ENCODE measurements at places on chromosomes 12 and 14.
A peak's percentile ranks its signal among the peaks of the same experiment; 100 is the strongest.

GRCh38 chr14:70098250-70098809, 90.4 kb downstream of the SLC8A3 start:
- no peak for DNase-seq

- DNase-seq, result no peak
Observed at GRCh38 chr12:121000530-121000929, 15.8 kb downstream of the C12orf43 start.

DNA sequence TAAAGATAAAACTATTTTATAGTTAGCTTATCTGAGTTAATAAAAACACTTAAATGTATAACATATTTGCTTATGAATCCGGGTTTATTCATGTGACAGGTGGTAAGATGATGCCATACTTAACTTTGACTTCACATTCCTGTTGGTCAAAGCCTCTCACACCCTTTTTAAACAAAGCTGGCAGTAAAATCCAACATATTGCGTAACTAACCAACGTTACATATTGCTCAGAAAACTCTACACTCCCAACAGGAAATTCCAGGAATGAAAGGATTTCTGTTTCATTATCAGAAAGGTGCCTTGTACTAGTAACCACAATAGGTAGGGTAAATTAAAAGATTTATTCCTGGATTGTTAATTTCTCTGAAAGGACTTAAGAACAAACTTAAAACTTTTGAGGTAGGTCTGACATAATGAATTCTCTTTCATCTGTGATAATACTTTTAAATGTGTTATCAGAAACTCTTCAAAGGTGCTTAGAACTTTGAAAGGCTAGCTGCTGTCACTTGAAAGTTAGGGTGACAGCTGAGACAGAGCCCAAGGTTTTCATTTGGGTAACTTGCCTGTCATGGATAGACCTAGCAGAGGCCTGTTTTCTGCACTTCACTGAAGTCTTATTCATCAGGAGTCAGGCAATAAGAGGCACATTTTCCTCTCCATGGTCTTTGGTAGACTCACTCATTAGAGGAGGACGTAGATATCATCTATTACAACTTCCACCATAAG, 23.8 kb upstream of the CATSPERB start:
- DNase-seq, result no peak

GRCh38 chr12:6062757-6063735, 61.4 kb downstream of the VWF start:
- DNase-seq, result peak; percentile 43

- no peak for DNase-seq
Observed at GRCh38 chr12:26978801-26979200, 35.4 kb downstream of the TM7SF3 start.

DNA sequence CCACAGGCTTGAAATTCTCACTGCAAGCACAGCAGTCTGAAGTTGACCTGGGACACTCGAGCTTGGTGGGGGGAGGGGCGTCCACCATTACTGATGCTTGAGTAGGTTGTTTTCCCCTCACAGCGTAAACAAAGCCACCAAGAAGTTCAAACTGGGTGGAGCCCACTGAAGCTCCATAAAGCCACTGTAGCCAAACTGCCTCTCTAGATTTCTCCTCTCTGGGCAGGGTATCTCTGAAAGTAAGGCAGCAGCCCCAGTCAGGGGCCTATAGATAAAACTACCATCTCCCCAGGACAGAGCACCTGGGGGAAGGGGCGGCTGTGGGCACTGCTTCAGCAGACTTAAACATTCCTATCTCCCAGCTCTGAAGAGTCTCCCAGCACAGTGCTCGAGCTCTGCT, 31.7 kb upstream of the ST8SIA1 start:
- no peak for DNase-seq

- DNase-seq, result no peak
Observed at GRCh38 chr12:103908246-103908541, 22.0 kb upstream of the HSP90B1 start.

- DNase-seq, result no peak
Observed at GRCh38 chr14:96272777-96273473, 16.9 kb downstream of the BDKRB1 start.

DNA sequence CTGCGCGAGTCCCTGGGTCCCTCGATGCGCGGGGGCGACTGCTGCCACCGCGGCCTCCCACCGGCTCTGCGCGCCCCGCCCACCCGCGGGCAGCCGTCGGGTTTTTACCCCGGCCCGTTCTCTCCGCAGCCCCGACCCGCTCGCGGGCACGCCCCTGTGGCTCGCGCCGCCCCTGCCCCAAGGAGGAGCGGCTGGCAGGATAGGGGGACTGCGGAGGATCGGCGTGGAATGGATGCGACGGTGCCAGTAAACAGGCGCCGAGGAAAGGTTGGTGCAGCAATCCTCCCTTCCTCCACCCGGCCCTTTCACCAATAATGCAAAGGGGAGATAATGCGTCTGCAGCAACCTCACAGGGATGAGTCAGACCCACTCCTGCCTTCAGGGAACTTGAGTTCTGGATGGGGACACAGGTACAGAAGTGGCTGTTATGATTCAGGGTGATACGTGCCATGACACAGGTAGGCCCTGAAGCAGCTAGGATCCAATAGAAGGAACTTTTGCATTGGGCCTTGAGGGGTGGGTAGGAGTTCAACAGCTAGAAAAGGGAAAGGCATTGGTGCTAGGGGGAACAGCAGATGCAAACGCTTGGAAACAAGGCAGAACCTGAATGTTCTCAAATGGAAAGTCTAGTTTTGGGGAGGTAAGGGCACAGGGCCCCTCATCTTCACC, 554 bp upstream of the DEGS2 start:
- DNase-seq, result no peak

DNA sequence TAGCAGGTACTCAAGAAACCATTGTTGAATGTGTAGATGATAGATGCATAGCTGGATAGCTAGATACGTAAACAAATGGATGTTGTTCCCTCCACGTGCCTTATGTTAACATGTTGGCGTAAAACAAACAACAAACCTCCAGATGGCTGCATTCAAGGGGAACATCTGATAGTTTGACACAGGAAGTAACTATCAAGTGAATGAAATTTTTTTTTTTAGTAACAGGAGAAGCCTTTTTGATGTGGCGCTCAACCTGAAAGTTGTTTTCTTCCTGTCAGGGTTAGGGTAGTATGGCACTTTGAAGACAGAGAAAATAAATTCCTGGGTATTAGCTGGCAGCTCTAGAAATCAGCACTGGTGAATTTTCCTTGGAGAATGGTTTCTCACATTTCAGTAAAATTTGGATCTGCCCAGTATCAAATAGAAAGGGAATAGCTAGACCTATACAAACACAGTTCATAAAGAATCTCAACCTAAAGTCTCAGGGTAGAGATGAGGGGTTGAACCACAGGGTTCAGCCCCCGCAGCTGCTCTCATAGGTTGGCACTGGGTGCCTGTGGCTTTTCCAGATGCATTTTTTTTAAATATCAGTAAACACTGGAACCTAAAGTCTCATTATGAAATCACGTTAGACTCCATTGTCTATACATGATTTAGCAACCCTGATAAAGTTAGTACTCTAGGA, 18.8 kb upstream of the RAP1B start:
- DNase-seq, result no peak

- DNase-seq, result no peak
Observed at GRCh38 chr12:57240926-57241401, 10.0 kb downstream of the STAC3 start.

- no peak for DNase-seq
Observed at GRCh38 chr12:128513831-128514230, 246.9 kb downstream of the TMEM132C start.

GRCh38 chr12:50017641-50018040, 7.7 kb downstream of the RACGAP1 start:
- DNase-seq, result no peak

DNA sequence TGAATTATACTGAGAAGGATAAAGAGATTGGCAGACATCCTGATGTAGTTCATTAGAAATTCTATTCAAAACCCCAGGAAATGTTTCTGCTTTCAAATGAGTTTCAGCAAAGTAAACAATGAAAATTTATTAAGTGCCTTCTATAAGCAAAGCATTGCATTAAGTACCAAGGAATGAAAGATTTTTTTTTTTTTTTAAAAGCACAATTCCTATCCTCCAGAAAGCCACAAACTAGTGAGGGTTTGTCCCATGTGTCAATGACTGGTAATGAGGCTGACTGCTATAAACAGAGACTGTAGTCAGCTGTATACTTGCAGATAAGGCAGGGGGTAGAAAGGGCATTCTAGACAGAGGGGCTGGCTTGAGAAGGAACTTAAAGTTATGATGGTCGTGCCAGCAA, 6.7 kb downstream of the ANO4 start:
- no peak for DNase-seq

- no peak for DNase-seq
Observed at GRCh38 chr14:71692496-71692895, 239.7 kb upstream of the RGS6 start.

GRCh38 chr12:14956905-14957304, 4.5 kb downstream of the ARHGDIB start:
- no peak for DNase-seq

GRCh38 chr14:22478670-22479069, 110.4 kb downstream of the DAD1 start:
- DNase-seq, result no peak

GRCh38 chr14:66752109-66752508, 244.2 kb downstream of the GPHN start:
- no peak for DNase-seq

DNA sequence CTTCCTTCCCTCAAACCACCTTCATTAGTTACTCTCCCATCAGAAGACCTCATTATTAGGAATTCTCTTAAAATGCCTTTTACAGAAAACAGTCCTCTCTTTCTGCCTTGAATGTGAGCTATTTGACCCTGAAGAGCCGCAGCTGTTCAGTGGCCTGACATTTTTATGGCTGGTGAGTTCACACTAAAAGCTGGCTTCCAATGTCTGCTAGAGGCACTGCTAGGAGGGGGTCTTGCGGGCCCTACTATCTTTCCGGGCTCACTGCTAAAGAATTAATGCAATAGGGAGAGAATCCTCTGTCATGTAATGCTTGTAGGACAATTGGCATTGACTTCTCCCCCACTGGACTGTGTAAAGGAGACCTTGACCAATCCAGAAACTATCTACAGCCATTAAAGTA, 87.7 kb downstream of the GPR135 start:
- DNase-seq, result no peak

DNA sequence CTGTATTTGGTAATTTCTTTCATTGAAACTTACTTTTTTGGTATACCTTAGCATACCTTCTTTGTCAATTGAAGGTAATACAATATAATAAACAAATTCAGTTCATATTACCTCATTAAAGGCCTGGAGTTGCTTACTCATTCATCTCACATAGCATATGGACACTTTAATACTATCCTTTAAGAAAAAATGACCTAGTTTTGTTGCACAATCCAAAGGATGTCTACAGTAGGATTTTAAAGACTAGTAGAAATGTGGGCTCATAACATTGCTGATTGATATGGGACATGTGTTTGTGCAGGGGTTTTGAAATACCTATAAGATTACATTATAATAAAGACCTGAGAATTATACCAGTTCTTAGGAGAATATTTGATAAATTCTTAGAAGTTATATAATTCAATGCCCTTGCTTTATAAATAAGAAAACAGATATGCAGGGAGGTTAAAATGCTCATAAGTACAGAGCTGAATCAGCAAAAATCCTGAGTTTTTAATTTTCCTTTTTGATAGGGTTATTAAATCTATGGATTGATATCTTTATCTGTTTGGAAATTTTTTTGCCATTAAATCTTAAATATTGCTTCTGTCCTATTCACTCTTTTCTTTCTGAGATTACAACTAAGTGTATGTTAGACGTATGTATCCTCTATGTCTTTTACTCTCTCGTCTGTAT, 352.1 kb downstream of the ATP23 start:
- no peak for DNase-seq

DNA sequence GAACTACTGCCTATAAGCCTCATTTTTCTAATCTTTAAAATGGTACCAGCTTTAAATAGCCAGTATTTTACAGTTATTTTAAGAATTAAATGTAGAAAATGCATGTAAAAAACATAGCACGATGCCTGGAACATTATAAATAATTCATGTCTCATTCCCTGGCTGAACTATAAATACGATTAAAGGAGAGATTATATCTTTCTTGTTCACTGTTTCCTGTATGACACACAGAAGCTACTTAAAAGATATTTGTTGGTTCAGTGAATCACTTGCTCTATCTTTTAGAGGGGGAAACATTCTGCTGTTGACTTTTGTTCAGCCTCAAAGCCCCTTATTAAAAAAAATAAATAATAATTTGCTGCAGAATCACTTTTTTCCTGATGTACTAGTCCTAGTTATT, 406.9 kb downstream of the LRFN5 start:
- no peak for DNase-seq

DNA sequence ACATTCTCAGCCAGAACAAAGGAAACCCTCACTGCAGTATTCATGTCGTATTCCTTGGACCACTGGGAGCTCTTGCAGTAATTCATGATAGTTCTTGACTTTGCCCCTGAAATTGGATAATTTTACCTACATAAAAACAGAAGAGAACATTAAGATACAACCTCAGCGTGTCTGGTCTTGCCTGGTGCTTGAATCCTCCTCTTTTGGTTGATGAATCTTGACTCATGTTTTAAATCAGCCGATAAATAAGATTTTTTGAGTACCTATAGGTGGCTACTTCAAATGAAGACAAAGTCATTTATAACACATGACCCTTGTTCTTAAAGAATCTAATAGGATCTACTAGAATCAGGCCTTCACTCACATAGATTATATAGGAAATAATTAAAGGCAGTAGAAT, 221.0 kb downstream of the PTPRO start:
- DNase-seq, result no peak

DNA sequence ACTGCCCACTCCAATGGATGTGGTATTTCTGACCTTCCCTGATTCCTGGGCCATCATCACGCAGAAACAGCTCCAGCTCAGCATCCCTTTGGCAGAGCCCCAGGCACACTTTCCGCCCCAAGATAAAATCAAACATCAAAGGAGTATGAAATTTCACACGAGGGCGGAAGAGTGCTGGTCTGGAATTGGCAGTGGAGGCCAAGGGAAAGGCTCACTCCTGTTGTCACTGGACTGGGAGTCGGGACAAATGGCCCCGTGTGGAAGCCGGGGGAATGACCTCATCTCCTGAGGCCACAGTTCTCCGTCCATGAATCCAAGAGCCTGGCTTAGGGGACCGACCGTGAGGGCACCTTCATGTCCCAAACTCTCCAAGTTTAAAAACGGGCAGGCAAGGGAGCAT, 40.9 kb downstream of the FZD10 start:
- DNase-seq, result no peak

DNA sequence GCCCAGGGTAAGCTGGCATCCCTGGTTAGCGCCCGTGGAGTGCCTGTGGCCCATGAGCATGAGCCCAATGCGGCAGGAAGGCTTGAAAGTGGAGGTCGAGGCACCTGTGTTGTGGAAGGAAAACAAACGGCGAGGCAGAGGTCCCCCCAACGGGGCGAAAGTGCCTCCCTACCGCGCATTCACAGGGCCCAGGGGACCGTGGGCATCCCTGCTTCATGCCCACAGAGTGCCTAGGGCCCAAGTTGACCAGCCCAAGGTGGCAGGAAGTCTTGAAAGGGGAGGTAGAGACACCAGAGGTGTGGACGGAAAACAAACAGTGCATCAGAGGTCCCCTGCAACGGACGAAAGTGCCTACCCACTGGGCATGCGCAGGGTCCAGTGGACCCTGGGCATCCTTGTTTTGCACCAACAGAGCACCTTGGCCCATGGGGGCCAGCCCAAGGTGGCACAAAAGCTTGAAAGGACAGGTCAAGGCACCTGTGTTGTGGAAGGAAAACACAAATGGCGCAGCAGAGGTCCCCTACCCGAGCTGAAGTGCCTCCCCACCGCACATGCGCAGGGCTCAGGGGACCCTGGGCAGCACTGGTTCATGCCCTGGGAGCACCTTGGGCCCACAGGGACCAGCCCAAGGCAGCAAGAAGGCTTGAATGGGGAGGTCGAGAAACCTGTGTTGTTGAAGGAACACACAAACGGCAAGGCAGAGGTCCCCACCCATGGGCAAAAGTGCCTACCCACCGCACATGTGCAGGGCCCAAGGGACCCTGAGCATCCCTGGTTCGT, 377.5 kb downstream of the ALG10 start:
- DNase-seq, result no peak

Measured in activated T-cell treated with anti-CD3 and anti-CD28 coated beads for 1 hour (primary cell).